ENCODE measurements at places on chromosomes 16 and 17. TPM values are rescaled to one million over a fixed set of nuclear protein-coding genes. Genes with fewer than 3 reads are reported as not detected.

- H3K27ac ChIP-seq, result no peak overlapping the region
- no peaks in the 10 kb centered on the region for H3K27me3 ChIP-seq
- H3K4me1 ChIP-seq, result no peaks in the 10 kb centered on the region
- no peak overlapping the region for H3K4me3 ChIP-seq
- no peak for DNase-seq
These were observed 131.7 kb downstream of the SHISA6 start for GRCh38 chr17:11372692-11373091.

- no peaks in the 10 kb centered on the region for H3K27me3 ChIP-seq
- H3K36me3 ChIP-seq, result peaks cover 13% of the 10 kb centered on the region
- peaks cover 69% of the 10 kb centered on the region for H3K4me1 ChIP-seq
- peak overlapping the region; percentile 85 for H3K27ac ChIP-seq
- DNase-seq, result peak; percentile 84
These were observed 12.3 kb downstream of the GLIS2 start for GRCh38 chr16:4328046-4328781.

- peaks cover 9% of the 10 kb centered on the region for H3K36me3 ChIP-seq
- H3K4me3 ChIP-seq, result no peak overlapping the region
- H3K4me1 ChIP-seq, result no peaks in the 10 kb centered on the region
- no peak for DNase-seq
- H3K27ac ChIP-seq, result no peak overlapping the region
These were observed 18.7 kb downstream of the CD300A start for GRCh38 chr17:74485022-74485743.

- H3K4me3 ChIP-seq, result peak overlapping the region; percentile 92
- peak; percentile 78 for DNase-seq
- peaks cover 44% of the 10 kb centered on the region for H3K4me1 ChIP-seq
- peaks cover 14% of the 10 kb centered on the region for H3K36me3 ChIP-seq
- no peaks in the 10 kb centered on the region for H3K27me3 ChIP-seq
- peak overlapping the region; percentile 96 for H3K27ac ChIP-seq
These were observed 16.6 kb upstream of the ERN1 start for GRCh38 chr17:64146418-64147109.

GRCh38 chr17:31517524-31517923 is 126.0 kb downstream of the RAB11FIP4 start:
- peaks cover 11% of the 10 kb centered on the region for H3K36me3 ChIP-seq
- no peaks in the 10 kb centered on the region for H3K27me3 ChIP-seq

DNA sequence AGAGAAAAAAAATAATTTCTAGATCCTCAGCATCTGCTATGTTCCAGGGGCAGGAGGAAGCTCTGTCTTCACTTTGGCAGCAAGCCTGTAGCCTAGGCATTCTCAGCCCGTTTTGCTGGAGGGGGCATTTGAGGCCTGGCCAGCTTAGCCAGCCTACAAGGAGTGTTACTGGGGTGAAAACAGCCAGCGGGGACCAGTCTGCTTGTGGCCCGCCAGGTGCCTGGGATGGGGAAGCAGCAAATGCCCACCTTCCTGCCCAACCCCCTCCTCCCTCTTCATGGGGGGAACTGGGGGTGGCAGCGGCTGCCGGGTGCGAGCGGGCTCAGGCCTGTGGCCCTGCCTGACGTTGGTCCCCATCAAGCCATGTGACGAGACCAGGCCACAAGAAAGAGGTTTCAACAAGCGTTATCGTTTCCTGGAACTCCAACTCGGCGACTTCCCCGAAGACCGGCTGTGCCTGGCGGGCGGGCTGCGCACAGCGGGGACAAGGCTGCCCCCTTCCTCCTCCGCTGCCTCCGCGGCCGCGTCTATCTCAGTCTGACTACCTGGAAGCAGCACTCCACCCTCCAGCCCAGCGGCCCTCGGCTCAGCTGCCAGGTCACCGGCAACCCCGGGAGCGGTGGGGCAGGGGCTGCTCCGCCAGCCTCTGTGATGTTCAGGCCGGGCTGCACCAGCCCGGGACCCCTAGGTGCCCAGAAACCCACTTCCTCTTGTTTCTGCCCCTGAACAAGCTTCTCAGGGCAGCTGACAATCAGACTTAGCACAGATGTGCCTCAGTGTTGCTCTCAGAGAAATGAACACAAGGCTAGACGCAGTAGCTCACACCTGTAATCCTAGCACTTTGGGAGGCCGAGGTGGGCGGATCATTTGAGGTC is 22.9 kb downstream of the SOCS1 start:
- peaks cover 24% of the 10 kb centered on the region for H3K4me1 ChIP-seq
- no peak overlapping the region for H3K4me3 ChIP-seq
- no peaks in the 10 kb centered on the region for H3K36me3 ChIP-seq
- DNase-seq, result peak; percentile 80
- peak overlapping the region; percentile 61 for H3K27ac ChIP-seq

DNA sequence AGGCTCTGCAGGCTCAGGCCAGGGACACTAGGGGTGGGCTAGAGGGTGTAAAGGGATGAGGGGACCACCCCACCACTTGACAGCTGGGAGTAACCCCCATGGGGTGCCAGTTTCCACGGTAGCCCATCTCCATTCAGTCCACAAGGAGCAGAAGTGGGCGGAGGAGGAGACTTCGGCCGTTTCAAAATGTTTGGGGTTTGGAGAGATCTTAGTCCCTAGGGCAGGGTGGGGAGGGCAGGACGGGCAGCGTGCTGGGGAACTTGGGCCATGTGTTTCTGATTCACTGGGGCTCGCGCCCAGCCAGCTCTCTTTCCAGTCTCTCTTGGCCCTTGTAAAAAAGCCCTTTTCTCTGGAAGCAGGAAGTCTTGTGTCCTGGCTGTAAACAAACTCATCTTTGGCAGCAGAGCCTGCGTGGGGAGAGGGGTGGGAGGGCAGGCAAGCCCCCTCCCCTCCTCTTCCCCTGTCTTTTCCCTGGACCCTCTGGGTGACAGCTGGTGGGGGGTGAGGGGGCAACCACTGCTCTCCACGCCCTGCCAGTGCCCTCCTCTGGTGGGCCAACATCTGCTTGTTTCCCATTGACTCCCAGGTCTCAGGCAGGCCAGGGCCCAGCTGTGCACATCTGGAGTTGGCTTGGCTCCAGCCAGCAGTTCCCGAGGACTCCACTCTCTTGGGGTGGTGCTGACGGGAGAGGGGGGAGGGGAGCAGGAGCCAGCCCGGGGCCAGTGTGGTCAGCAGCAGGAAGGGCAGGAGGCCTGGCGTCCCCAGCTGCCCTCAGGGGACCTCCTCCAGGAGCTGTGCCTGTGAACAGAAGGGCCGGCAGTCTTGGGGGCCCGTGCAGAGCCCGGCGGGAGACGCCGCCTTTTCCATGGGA is 8.1 kb downstream of the CYGB start:
- peak overlapping the region; percentile 14 for H3K4me3 ChIP-seq
- peak overlapping the region; percentile 90 for H3K27ac ChIP-seq
- H3K4me1 ChIP-seq, result peaks cover 68% of the 10 kb centered on the region
- H3K36me3 ChIP-seq, result no peaks in the 10 kb centered on the region

- no peak overlapping the region for H3K4me3 ChIP-seq
- no peak overlapping the region for H3K27ac ChIP-seq
- DNase-seq, result no peak
- H3K4me1 ChIP-seq, result no peaks in the 10 kb centered on the region
- H3K27me3 ChIP-seq, result no peaks in the 10 kb centered on the region
- no peaks in the 10 kb centered on the region for H3K36me3 ChIP-seq
These were observed 1030.9 kb upstream of the CDH8 start for GRCh38 chr16:63067141-63067540.

DNA sequence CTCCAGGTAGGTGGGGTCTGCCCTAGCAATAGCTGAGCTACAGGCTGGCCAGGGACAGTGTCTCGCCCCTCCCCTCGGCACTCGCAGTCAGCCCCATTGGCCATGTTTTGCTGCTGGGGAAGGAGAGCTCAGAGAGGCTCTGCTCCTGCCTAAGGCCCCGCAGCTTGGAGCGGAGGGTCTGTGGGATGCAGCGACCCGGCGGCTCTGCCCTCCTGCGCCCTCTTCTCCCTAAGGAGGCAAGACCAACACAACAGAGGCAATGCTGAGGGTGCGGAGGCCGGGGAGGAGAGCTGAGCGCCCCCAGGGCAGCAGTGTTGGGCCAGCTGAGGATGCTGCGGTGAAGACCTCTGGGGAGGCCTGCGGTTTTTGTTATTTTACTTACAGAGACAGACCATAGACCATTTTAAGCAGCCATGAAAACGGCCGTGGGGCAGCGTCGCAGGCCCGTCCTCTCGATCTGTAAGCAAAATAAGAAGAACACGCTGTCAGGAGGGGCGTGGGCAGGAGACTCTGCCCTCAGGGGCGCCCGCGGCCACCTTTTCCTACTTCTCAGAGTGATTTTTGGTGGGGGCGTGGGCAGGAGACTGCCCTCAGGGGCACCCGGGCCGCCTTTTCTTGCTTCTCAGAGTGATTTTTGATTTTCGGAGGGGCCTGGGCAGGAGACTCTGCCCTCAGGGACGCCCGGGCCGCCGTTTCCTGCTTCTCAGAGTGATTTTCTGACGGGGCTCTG is 31.4 kb upstream of the PABPN1L start:
- no peak for DNase-seq
- no peak overlapping the region for H3K27ac ChIP-seq
- H3K36me3 ChIP-seq, result peaks cover 36% of the 10 kb centered on the region
- no peak overlapping the region for H3K4me3 ChIP-seq
- no peaks in the 10 kb centered on the region for H3K27me3 ChIP-seq

GRCh38 chr16:3023415-3023668 is 400 bp downstream of the HCFC1R1 start:
- peaks cover 66% of the 10 kb centered on the region for H3K4me1 ChIP-seq
- H3K4me3 ChIP-seq, result peak overlapping the region; percentile 77
- H3K36me3 ChIP-seq, result peaks cover 18% of the 10 kb centered on the region
- peak overlapping the region; percentile 94 for H3K27ac ChIP-seq
- no peak for DNase-seq

- no peaks in the 10 kb centered on the region for H3K27me3 ChIP-seq
- peak within 1 kb of the TSS; percentile 92 for H3K27ac ChIP-seq
- H3K36me3 ChIP-seq, result no peaks in the 10 kb centered on the region
- DNase-seq, result peak; percentile 97
- H3K4me1 ChIP-seq, result peaks cover 21% of the 10 kb centered on the region
These were observed at the start of gene DCAKD for GRCh38 chr17:45051060-45051719. DCAKD (minus strand) TSS chr17:45051632; CDS start chr17:45034885, 16,747 bp downstream.

GRCh38 chr17:75572713-75573539 is 14.7 kb upstream of the MYO15B start:
- no peak overlapping the region for H3K4me3 ChIP-seq
- H3K27ac ChIP-seq, result no peak overlapping the region
- no peaks in the 10 kb centered on the region for H3K27me3 ChIP-seq
- no peak for DNase-seq
- H3K36me3 ChIP-seq, result peaks cover 48% of the 10 kb centered on the region

DNA sequence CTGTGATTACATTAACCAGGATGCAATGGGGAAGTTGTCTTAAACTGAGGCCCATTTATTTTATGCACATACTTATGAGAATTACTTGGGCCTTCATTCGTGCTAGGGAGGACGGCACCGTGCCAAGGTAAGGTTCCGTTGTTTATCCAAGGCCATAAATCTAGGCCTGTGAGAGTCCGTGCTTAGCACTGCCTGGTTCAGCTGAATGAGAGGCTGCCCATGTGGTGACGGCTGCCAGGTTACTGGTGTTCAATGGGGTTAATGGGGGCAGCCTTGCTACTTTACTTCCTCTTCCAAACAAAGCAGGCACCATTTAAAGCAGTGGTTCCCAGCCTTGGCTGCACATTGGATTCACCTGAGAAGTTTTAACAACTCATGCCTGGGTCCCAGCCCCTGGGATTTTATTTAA is 135.1 kb upstream of the NOL11 start:
- H3K4me1 ChIP-seq, result peaks cover 6% of the 10 kb centered on the region
- no peak overlapping the region for H3K27ac ChIP-seq
- peaks cover 15% of the 10 kb centered on the region for H3K36me3 ChIP-seq
- H3K27me3 ChIP-seq, result no peaks in the 10 kb centered on the region

DNA sequence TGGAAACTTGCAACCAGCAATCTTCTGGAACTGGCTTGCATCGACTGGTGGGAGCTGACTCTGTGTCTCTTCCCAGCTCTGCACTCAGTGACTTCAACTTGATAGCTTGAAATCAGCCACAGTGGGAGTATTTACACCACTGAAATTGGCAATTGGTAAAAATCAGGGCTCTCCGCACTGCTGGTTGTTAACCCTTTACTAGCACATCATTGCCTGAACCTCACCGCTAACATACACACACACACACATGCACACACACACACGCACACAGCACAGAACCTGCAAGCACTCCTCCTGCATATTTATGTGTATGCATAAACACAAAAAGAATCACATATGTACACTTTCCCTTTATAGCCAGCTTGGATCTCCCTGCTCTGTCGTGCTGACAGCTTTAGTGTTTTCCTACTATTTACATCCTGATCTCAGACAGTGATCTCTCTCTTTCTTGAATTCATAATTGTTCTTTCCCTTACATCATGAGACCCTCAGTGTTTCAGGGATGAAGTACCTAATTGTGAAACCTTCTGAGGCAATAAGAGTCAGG is 7.9 kb upstream of the TMIGD1 start:
- no peaks in the 10 kb centered on the region for H3K27me3 ChIP-seq
- no peaks in the 10 kb centered on the region for H3K36me3 ChIP-seq
- peaks cover 51% of the 10 kb centered on the region for H3K4me1 ChIP-seq
- H3K27ac ChIP-seq, result peak overlapping the region; percentile 77
- DNase-seq, result no peak
- no peak overlapping the region for H3K4me3 ChIP-seq

DNA sequence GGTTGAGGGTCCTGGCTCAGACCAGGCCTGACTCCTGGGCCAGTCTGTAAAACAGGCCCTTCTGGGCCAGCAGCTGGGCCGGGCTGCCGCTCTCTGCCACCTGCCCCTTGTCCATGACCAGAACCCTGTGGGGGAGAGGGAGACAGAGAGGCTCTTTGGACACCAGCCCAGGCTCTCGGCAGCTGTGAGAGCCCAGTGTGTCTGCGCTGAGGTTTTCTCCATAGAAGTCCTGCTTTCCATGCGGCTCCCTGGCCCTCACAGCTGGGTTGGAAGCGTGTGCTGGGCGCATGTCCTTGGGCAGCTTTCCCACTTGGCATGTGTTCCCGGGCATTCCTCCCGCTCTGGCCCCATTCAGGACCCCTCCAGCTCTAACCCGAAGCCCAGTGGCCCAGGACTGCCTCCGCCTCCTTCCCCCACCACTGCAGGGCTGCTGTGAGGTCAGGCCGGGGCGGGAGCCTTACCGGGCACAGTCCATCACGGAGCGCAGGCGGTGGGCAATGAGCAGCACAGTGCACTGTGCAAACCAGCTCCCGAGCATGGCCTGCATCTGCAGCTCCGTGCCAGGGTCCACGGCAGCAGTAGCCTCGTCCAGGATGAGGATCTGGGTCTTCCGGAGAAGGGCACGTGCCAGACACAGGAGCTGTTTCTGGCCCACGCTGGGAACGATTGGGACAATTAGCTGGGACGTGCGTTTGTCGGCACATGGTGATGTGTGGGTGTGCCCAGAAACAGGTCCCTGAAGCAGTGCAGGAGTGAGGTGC is 73.0 kb downstream of the ABCC6 start:
- peaks cover 14% of the 10 kb centered on the region for H3K36me3 ChIP-seq
- H3K4me3 ChIP-seq, result no peak overlapping the region
- no peaks in the 10 kb centered on the region for H3K27me3 ChIP-seq
- no peak overlapping the region for H3K27ac ChIP-seq

HBM gene
- not detected for total RNA-seq

CCL16 gene
- 0.50 TPM for total RNA-seq

SLC12A3 gene
- total RNA-seq, result not detected

CBX4 gene
- total RNA-seq, result 20.6 TPM

KRT32 gene
- total RNA-seq, result not detected

KRT17 gene
- total RNA-seq, result 2.6 TPM

GRAPL gene
- total RNA-seq, result 10.8 TPM

KRTAP4-6 gene
- not detected for total RNA-seq

KRTAP16-1 gene
- not detected for total RNA-seq

CACNA1G gene
- total RNA-seq, result 0.21 TPM

Data from lower lobe of right lung (tissue), 2 donors.